ENCODE measurements at places on chromosomes 6 and 20.

GRCh38 chr20:61424628-61425420 is 172.8 kb downstream of the CDH4 start:
- DNase-seq = no peak
- H3K27ac ChIP-seq = no peak overlapping the region
- H3K27me3 ChIP-seq = no peaks in the 10 kb centered on the region
- H3K36me3 ChIP-seq = no peaks in the 10 kb centered on the region

- H3K4me3 ChIP-seq = no peak overlapping the region
- no peaks in the 10 kb centered on the region for H3K4me1 ChIP-seq
- no peak for DNase-seq
- H3K36me3 ChIP-seq = no peaks in the 10 kb centered on the region
These were observed 24.9 kb downstream of the SLC22A23 start for GRCh38 chr6:3431994-3432393.

- no peak overlapping the region for H3K4me3 ChIP-seq
- H3K4me1 ChIP-seq = peaks cover 31% of the 10 kb centered on the region
- no peak for DNase-seq
- no peaks in the 10 kb centered on the region for H3K27me3 ChIP-seq
These were observed 110.8 kb downstream of the SNX5 start for GRCh38 chr20:17857639-17858449.

GRCh38 chr6:7224731-7225130 is 88.3 kb downstream of the SSR1 start:
- DNase-seq = no peak
- H3K4me1 ChIP-seq = no peaks in the 10 kb centered on the region
- no peaks in the 10 kb centered on the region for H3K27me3 ChIP-seq
- no peak overlapping the region for H3K4me3 ChIP-seq
- peaks cover 77% of the 10 kb centered on the region for H3K36me3 ChIP-seq
- no peak overlapping the region for H3K27ac ChIP-seq

- H3K4me3 ChIP-seq = no peak overlapping the region
- no peak overlapping the region for H3K27ac ChIP-seq
These were observed 144.5 kb downstream of the SYCP2 start for GRCh38 chr20:59788811-59789397.

DNA sequence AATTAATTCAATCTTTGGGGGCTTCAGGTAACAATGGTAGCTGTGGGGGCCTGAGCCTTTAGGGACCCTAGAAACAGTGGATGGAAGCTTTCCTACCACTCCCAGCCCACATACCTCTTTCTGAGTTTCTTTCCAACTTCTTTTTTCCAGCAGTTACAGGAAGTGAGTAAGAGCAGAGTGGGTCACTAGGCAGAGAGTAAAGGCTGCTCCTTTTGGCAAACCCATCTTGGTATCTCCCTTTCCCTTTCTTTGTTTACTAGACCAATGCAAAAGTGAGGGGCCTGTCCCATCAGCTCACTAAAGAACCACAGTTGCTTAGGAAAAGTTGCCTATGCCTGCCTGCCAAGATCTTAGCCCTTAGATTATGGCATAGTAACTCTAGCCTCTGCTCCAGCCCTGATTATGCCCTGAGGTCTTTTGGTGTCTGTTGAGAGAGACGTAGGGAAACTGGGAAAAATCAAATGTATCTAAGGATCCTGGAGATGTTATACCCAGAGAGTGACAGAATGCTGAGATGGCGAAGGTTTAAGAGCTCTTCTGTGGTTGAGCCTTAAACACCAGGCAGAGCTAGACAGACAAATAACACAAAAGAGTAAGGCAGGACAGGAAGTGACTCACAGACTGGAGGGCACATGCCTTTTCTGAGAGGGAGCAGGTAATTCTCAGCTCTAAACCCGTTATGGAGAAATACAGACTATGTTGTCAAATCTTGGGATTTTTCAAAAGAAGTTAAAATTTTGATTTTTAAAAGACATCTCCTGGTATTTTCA is 31.3 kb downstream of the TRMT6 start:
- no peaks in the 10 kb centered on the region for H3K36me3 ChIP-seq
- H3K4me1 ChIP-seq = peaks cover 11% of the 10 kb centered on the region
- H3K27ac ChIP-seq = no peak overlapping the region
- no peak overlapping the region for H3K4me3 ChIP-seq
- no peak for DNase-seq

GRCh38 chr6:5599127-5599526 is 337.8 kb downstream of the FARS2 start:
- H3K27ac ChIP-seq = no peak overlapping the region
- no peaks in the 10 kb centered on the region for H3K4me1 ChIP-seq
- no peaks in the 10 kb centered on the region for H3K36me3 ChIP-seq
- no peaks in the 10 kb centered on the region for H3K27me3 ChIP-seq
- H3K4me3 ChIP-seq = no peak overlapping the region
- no peak for DNase-seq

- peaks cover 36% of the 10 kb centered on the region for H3K4me1 ChIP-seq
- no peak for DNase-seq
- no peaks in the 10 kb centered on the region for H3K27me3 ChIP-seq
- H3K36me3 ChIP-seq = no peaks in the 10 kb centered on the region
These were observed 1.8 kb downstream of the SNPH start for GRCh38 chr20:1267809-1268374.

GRCh38 chr6:45253453-45253852 is 74.7 kb upstream of the RUNX2 start:
- H3K4me1 ChIP-seq = no peaks in the 10 kb centered on the region
- no peak overlapping the region for H3K27ac ChIP-seq
- H3K36me3 ChIP-seq = no peaks in the 10 kb centered on the region
- DNase-seq = no peak

DNA sequence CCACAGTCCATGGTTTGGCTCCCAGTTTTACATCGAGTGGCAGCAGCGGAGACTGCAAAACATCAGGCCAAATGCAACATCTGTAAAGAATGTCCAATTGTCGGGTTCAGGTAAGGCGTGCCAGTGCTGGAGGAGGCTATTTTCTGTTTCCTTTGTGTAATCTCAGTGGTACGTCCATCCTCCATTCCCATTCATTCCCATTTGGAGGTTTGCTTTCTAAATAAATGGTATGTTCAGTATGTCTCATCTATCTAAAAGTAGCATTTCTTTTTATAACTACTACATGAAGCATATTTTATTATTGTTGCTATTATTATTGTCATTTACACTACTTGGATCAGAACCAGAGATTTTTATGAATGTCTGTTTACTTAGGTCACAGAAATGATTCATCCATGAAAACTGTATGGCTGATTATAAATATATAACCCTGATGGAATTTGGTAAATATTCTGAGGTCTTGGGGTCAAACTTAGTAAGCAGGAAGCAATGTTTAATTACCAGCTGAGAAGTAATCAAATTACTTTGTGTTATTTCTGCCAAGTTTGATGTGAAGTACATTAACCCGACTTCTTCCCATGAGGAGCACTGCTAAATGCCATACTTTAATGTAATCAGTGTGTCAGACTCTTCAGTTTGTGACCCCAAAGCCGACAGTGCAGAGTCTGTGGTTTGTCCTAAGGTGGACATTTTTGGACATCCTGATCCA is 512.9 kb downstream of the UTRN start:
- no peaks in the 10 kb centered on the region for H3K4me1 ChIP-seq
- H3K27me3 ChIP-seq = no peaks in the 10 kb centered on the region
- no peak for DNase-seq
- no peak overlapping the region for H3K4me3 ChIP-seq
- peaks cover 67% of the 10 kb centered on the region for H3K36me3 ChIP-seq

- no peak overlapping the region for H3K4me3 ChIP-seq
- DNase-seq = no peak
These were observed 7.3 kb downstream of the NAPB start for GRCh38 chr20:23413862-23414422.

DNA sequence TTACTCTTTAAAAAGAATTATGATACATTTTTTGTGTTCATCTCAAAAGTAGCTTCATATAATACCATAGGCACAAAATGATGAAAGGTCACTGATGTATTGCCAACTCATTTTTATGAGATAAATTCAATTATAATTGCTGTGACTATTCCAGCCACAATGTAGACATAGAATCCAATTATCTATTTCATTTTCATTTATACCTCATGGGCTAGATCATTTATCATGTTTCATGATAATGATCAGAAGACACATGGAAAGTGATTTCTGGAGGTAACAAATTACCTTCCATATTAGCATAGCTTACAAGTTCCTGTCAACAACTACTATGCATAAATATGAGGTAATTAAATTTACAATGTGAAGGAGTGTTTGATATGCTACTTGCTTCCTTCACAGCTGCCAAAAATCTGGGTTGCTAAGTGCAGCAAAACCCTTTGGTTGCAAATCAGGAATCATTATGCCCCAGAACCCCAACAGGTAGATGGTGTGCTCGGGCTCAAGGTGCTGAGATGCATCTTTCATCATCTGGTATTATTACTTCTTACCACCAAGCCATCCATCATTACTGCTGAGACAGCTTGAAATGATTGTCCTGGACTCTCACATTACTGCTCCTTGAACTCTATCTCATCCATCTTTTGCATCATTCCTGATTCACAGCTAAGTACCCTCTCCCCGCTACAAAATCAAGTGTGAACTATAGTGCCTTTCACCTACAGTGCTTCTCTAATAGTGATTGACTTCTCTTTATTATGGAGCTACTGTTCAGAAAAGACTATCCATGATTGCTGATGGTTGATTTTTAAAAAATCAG is 306.0 kb upstream of the THEMIS start:
- H3K36me3 ChIP-seq = no peaks in the 10 kb centered on the region
- DNase-seq = no peak
- no peak overlapping the region for H3K27ac ChIP-seq
- H3K4me1 ChIP-seq = no peaks in the 10 kb centered on the region

DNA sequence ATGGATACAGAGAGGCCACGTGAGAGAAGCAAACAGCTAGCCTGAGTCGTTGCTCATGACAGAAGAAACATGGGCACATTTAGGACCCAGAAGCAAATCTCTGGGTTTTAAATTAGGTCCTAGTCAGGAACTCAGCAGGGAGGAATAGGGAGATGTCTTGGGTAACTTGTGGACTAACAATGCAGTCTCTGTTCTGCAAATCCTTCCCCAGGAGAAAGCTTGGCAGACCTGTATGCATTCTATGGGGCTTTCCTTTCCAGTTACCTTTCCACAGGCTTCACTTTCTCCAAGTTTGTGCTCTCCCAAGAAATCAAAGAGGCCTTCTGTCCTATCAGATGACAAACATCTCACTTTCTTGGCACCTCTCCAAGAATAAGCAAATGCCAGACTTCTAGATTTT is 47.2 kb upstream of the PLCB4 start:
- no peaks in the 10 kb centered on the region for H3K4me1 ChIP-seq
- H3K4me3 ChIP-seq = no peak overlapping the region
- no peaks in the 10 kb centered on the region for H3K27me3 ChIP-seq
- no peak for DNase-seq
- no peak overlapping the region for H3K27ac ChIP-seq

- no peaks in the 10 kb centered on the region for H3K36me3 ChIP-seq
- H3K27me3 ChIP-seq = no peaks in the 10 kb centered on the region
- DNase-seq = no peak
- peak overlapping the region; percentile 69 for H3K4me3 ChIP-seq
These were observed 25.3 kb downstream of the BFSP1 start for GRCh38 chr20:17505636-17506517.

GRCh38 chr20:50546729-50547314 is 36.6 kb downstream of the PTPN1 start:
- H3K4me1 ChIP-seq = peaks cover 52% of the 10 kb centered on the region
- H3K27ac ChIP-seq = no peak overlapping the region
- no peaks in the 10 kb centered on the region for H3K27me3 ChIP-seq
- peak overlapping the region; percentile 15 for H3K4me3 ChIP-seq
- H3K36me3 ChIP-seq = peaks cover 12% of the 10 kb centered on the region

DNA sequence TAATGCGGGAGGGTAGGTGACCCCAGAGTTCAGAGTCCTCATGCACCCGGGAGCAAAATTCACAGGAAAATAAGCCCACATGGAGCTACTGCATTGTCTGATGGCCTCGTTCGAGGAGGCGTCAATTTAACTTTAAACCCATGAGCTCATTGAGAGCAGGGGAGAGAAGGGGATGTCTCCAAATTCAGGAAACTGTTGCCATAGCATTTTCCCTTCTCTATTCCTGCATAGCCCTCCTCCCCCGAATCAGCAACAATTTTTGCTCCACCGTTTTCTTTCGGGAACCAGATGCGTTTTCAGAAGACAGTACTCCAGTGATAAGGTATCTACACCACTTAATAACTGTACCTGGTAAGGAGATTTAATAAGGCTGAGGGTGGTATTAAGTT is 324 bp upstream of the LAMP5 start:
- H3K27me3 ChIP-seq = peaks cover 61% of the 10 kb centered on the region
- no peak overlapping the region for H3K27ac ChIP-seq
- DNase-seq = no peak
- H3K4me1 ChIP-seq = no peaks in the 10 kb centered on the region

- no peaks in the 10 kb centered on the region for H3K36me3 ChIP-seq
- H3K27ac ChIP-seq = no peak overlapping the region
- DNase-seq = no peak
- H3K27me3 ChIP-seq = no peaks in the 10 kb centered on the region
- no peaks in the 10 kb centered on the region for H3K4me1 ChIP-seq
These were observed 17.8 kb upstream of the TMEM14A start for GRCh38 chr6:52653151-52653550.

DNA sequence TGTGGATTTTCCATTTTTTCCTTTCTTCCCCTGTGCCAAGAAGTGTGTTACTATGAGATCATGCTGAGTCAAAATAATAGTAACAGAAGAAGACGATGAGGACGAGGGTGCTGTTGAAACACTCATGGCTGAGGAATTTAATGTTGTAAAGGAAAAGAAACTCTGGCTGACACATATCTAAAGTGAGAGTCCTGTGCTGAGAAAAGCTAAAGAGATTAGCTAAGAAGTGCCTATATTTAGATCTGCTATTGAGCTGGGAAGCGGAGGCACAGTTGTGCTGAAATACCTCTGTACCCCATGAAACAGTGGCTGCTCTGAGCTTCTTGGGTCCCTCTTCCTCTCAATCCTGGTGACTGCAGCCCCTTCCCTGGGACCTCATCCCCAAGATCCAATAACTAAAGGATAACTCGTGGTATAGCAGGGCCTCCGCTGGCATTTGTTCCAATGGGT is 1.1 kb upstream of the SYTL3 start:
- H3K27me3 ChIP-seq = no peaks in the 10 kb centered on the region
- H3K27ac ChIP-seq = peak overlapping the region; percentile 60
- H3K4me3 ChIP-seq = no peak overlapping the region
- H3K4me1 ChIP-seq = peaks cover 59% of the 10 kb centered on the region
- H3K36me3 ChIP-seq = peaks cover 3% of the 10 kb centered on the region

- no peaks in the 10 kb centered on the region for H3K36me3 ChIP-seq
- no peaks in the 10 kb centered on the region for H3K27me3 ChIP-seq
- no peak overlapping the region for H3K4me3 ChIP-seq
- H3K27ac ChIP-seq = no peak overlapping the region
- no peaks in the 10 kb centered on the region for H3K4me1 ChIP-seq
These were observed 568.2 kb downstream of the HDGFL1 start for GRCh38 chr6:23137611-23138010.
